ENCODE measurements at places on chromosomes 2 and 18. TPM values are rescaled to one million over a fixed set of nuclear protein-coding genes. Genes with fewer than 3 reads are reported as not detected.

The BUB1 gene
- total RNA-seq = 0.66 TPM

The PTPRM gene
- 132 TPM for total RNA-seq

GRCh38 chr2:108459441-108459840 is 10.4 kb downstream of the GCC2 start:
- no peak for DNase-seq

The CASP10 gene
- 5.4 TPM for total RNA-seq

DNA sequence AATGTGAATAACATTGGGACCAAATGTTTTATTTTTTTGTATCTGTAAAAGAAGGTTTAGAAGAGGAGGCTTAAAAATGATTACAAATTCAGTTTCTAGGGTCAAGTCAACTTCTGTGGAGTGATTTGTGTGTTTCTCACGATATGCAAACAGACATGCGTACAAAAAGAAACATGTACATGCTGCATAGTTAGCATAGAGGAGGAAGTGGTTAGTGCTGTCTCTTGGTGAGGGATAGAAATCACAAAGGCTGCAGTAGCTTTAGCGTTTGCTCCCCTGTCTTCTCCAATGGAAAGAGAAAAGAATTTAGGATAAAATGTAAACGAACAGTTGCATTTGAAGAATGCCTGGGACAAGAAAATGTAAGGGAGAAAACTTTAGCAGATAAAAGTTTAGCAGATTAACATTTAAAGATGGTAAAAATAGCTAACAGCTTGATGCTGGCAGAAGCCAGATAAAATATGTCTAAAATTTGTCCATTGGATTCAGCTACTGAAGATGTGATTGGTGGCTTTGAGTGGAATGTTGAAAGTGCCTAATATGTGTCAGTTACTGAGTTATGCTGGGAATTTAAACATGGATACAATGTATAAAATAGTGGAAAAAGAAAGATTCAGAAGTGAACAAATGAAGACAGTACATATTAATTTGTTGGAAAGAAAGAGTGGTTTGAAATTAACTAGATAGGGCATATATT is 44.9 kb downstream of the MALT1 start:
- no peak for DNase-seq

GRCh38 chr18:33562741-33563140 is 15.3 kb upstream of the ASXL3 start:
- DNase-seq = no peak

- no peak for DNase-seq
These were observed 67.1 kb downstream of the SUMO1 start for GRCh38 chr2:202171241-202171825.

- no peak for DNase-seq
These were observed 284.8 kb downstream of the CELF4 start for GRCh38 chr18:37280701-37281393.

DNA sequence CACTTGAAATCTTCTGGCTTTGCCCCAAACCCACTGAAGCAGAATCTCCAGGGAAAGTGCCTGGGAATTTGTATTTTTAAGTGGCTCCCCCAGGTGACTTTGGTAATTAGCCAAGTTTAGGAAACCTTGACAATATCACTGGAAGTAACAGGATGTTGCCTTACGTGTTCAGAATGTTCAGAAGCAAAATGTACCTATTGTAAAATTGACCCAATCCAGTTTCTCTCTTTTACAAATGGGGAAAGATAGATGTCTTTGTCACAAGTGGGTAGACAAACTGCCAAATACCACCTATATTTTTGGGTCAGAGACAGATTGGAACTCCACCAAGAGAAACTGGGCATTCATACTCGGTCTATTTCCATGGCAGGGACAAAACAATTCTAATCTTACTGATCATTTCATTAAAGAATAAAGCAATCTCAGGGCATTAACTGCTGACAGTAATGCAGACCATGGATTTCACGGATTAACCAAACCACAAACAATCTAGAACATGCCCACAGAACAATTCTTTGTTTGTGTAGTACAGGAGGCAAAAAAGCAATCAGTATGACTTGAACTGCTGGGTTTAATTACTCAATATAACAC is 255.8 kb downstream of the ERBB4 start:
- no peak for DNase-seq

- DNase-seq = no peak
These were observed 1042.9 kb upstream of the ACVR2A start for GRCh38 chr2:146801886-146802285.

- no peak for DNase-seq
These were observed 12.4 kb downstream of the RALB start for GRCh38 chr2:120265006-120265405.

DNA sequence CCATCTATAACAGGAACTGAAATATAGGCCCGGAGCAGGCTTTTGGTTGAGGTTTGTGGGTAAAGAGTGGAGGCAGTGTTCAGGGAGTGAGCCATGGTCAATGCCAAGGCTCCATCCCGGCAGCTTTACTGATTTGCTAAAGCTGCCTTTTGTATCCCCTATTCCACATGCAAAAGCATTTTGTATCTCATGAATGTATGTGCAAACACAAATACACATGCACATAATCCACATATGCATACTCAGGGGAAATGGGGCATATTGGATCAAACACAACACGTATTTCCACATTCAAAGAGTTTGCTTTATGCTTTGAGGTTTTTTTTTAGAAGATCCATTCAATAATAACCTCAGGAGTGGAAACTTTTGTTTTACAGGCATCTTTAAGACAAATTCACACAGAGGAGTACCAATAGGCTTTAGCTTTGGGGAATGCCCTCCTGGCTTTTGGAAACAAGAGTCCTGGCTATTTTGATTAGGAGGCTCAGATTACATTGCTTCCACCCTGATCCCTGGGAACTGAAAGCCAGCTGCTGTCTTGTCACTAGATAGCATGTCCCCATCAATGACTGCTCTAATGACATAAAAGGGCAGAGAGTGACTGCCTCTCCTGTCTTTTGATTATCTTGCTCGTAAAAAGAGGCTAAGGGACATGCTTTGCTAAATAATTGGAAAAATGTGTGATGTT is 263.2 kb downstream of the EN1 start:
- DNase-seq = no peak

GRCh38 chr2:11872247-11872947 is 126.0 kb downstream of the LPIN1 start:
- no peak for DNase-seq

DNA sequence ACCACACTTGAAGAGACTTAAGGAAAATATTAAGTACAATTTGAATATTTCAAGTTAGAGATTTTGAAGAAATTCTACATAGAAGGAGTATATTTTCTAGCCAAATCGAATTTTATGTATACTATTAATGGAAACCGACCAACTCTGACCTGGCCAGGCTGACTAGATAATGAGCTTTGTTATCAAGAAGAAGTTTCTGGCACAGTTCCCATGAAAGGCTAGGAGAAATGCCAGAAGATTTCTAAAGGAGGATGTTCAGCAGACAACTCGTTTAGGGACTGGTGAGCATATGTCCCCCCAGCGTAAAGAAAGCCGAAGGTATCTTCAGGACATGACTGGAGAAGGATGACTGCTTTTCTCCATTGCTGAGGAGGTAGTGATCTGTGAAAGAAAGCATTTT is 127.3 kb downstream of the DIS3L2 start:
- no peak for DNase-seq

GRCh38 chr2:171086352-171087290 is 74.1 kb downstream of the TLK1 start:
- DNase-seq = no peak

DNA sequence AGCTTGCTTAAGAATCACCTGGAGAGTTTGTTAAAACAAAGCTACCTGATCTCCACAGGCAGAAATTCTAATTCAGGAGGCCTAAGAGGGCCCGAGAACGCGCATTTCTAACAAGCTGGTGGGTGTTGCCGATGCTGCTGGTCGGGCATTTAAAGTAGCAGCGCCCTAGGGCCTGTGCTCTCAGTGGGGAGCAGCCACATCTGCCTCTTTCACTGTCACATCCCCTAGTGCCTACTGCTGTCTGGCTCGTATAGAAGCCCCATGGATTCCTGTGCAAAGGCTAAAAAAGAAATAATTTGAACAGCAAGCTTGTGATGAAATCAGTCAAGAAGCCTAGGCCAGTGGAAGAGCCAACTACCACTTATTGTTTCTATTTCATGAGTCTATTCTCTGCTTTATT is 126.7 kb upstream of the SMIM21 start:
- DNase-seq = no peak

DNA sequence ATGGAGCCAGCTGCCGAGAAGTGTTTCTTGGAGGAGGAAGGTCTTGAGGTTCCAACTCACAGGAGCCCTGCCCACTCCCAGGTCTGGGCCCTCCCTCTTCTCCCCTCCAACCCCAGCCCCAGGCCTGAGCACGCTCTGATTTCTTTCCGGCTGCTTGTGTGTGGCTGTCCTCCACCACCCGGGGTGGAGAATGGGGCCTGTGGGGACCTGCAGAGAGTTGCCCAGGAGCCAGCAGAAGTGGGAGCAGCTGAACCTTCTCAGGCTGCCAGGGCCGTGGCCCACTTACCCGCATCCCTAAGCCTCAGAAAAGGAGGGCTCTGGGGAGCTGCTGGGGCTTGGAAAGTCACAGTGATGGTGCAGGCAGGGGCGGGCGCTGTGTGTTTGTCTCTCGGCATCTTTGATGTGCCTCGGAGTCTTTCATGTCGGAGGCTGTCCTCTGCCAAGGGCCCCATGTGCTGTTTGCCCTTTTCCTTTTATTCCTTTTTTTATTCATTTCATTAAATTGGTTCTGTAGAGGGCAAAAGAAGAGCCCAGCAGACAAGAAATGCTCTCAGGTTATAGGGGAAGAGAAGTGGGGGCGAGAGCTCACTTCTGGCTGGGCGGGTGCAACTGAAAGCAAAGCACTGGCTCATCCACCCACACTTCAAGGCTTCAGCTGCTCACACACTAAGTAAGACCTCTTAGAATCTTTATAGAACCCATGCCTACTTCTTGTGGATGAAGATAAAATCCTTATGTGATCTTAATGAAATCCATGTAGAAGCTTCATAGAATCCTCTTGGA is 52.5 kb downstream of the SDC1 start:
- DNase-seq = no peak
